NCI-H1417 treated with DMSO at 0.1 percent for 48 hours (cell line): ENCODE measurements at places on chromosomes 1 and 21.

DNA sequence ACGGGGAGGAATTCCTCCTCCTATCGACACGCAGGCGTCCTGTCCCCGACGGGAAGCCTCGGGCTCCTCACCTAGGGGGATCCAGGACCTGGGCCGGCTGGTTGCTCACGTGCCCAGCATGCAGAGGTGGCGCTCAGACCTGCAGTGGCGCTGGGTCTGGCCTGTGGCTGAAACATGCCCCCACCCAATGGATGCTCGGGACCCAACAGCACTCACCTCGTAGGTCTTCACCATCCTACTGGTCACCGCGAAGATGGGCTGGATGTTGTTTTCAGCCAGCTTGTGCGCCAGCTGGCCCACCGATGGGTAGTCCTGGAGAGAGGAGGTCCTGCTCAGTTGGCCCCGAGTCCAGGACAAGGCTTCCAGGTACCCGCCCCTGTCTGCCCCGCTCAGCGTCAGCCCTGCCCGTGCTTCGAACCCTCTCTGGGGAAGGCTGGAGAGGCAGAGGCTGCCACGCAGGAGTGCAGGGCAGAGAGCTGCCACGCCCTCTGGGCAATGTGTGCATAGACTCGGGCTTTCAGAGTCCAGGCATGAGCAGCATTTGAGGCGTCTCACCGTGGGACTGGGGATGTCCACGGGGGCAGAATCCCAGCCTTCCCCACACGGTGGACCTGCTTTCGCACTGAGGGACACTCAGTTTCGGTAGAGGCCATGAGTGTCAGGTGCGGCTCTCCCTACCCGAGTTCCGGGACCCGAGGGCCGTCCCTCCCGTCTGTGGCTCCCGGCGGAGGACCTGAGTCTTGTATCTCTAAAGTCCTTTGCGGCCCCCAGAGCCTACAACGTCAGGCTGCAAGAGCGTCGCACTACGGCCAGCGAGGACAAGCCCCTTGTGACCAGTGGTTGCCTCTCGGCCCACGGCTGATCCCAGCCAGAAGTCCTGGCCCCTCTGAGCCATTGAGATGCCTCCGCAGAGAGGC, 21.6 kb downstream of the ITGB2 start:
- DNase-seq: no peak

GRCh38 chr21:45219517-45219916, 68.2 kb downstream of the POFUT2 start:
- no peak for DNase-seq

DNA sequence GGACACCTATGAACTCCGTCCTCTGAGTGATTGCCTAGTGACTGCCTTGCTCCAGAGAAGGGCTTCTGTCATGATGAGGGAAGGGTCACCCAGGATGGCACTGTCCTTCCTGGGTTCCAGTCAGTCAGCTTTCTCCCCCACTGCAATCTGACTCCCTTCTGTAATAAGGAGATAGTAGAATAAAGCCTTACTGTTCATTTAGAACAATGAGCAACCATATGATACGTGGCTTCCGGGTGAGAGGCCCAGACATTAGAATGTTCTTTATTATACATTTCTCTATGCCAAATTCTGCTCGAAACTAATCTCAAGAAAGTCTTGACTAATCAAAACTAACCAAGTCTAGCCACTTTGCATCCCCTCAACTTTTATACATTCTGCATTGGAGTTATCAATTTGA, 8.5 kb upstream of the MTMR11 start:
- no peak for DNase-seq

DNA sequence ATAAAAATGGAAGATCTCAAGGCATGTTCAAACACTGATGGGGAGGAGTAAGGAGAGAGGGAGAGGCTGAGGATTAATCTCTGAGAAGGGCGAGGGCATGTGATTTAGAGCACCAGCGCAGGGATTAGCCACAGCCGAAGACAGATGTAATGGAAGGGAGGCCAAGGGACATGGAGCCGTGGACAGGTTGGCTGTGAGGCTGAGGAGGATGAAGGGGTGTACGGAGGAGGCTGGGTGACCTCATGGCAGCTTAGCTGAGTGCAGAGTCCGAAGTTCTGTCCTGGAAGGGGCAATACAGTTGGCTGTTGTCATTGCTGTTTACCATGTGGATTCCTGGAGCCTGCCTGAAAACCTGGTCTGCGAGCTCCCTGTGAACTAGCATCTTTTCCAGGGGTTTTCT, 342.8 kb downstream of the RPS6KC1 start:
- DNase-seq: no peak

GRCh38 chr1:975896-976683, 5.8 kb downstream of the PERM1 start:
- DNase-seq: no peak

DNA sequence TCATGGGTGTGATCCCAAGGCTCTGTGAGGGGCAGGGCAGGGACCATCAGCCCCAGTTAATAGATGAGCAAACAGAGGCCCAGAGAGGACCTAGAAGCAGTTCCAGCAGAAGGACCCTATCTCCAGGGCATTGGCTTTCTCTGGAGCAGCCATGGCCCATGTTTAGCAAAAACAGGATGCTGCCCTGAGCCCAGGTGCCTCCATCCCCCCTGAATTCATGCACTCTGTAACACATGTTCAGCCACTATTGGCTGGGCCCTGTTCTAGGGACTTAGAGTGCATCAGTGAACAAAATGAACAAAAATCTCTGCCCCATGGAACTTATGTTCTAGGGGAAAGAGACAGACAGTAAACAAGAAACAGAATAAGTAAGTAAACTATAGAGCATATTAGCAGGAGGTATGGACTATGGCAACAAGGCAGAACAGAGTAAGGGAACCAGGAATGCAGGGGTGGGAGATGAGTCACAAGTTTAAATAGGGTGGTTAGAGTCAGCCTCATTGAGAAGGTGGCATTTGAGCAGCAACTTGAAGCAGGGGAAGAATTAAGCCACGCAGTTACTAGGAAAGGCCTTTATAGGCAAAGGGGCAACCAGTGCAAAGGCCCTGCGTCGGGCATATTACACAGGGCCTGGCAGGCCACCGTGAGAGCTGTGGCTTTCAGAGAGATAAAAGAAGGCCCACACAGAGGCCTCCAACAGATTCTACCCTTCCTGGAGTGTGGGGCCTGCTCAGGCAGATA, 185.9 kb upstream of the EDN2 start:
- no peak for DNase-seq
